Naive thymus-derived CD4-positive, alpha-beta T cell (primary cell): ENCODE measurements at places on chromosomes 5 and 9. TPM values are rescaled to one million over a fixed set of nuclear protein-coding genes. Genes with fewer than 3 reads are reported as not detected.

Gene RNF183
- not detected for total RNA-seq

Gene SH3PXD2B
- total RNA-seq: 0.22 and 0.33 TPM in 2 replicates

Gene TTC16
- 9.5 TPM for total RNA-seq

Gene ADCY2
- not detected for total RNA-seq

Gene CDHR2
- total RNA-seq: 1.0 TPM

Gene IFNB1
- not detected for total RNA-seq

Gene F2RL2
- total RNA-seq: not detected

Gene SGCD
- total RNA-seq: not detected in 2 replicates

Gene INVS
- total RNA-seq: 20.7 TPM

Gene IFT74
- 10.3 TPM for total RNA-seq

Gene DMRT3
- total RNA-seq: not detected

Gene AIF1L
- total RNA-seq: 0.22 TPM

DNA sequence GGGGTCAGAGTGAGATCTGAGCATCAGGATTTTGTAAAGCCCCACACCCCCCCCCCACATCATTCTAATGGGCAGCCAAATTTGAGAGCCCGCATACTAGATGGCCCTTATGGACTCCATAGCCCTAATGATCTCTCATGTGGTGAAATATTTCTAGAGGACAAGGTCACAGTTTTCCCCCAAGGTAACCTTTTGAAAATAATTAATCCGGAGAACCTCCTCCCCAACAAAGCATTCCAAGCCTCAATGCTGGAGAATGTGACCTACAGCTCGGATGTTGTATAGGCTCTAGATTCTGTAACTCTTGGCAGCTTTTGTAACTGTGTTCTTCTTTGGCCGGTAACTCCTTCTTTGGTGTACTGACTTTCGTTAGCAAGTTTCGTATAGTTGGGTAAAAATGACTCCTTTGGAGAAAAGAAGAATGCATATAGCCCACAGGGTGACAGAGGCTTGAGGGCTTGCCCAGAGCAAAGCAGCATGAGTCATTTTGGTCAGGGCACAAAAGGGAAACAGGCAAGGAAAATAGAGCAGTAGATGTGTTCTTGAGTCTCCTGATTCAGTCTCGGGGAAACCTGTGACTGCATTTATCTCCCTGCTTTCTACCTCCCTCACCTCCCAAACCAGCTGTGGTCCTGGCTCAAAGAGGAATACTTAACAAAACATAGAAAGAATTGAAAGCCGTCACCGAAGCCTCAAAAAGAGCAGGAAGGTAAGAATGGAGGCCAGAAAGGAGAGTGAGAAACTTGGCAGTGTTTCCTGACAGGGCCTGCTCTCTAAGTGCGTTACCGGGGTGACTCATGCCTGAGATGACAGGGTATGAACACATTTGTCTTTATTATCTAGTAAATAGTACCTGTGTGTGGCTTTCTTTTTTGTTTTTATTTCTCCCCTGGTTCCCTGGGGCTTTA is 6.6 kb upstream of the XPA start:
- no peaks in the 10 kb centered on the region for H3K36me3 ChIP-seq
- H3K4me3 ChIP-seq: no peak overlapping the region
- DNase-seq: no peak
- H3K27me3 ChIP-seq: no peaks in the 10 kb centered on the region

DNA sequence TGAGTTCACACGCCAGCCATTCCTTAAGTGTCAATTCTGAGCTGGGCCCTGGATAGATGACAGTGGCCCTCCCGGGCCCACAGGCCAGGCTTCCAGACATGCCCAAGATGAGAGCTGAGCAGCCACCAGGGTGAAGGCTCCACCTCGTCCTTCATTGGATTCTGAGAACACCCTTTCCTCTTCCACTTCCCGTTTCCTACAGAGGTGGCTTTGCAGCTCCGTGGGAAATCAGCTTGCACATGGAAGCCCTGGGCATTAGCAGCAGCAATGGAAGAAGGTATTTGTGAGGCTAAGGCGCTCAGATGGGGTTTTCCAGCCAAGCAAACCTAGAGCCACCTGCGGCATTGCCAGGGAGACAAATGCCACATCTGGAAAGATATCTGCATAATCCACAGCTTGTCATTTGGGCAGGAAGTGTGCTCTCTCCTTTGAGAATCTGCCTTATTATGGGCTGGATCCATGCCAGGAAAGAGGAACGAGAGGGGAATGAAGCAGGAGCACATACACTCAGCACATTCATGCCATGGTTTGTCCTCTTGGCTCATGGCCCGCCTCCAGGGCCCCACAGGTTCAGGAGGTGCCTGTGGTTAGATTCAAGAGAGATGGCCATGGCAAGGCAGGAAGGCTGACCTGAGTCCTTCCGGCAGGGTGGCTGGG is 34.1 kb downstream of the CFAP77 start:
- no peak for DNase-seq
- no peaks in the 10 kb centered on the region for H3K27me3 ChIP-seq
- H3K4me3 ChIP-seq: no peak overlapping the region
- H3K4me1 ChIP-seq: no peaks in the 10 kb centered on the region
- no peaks in the 10 kb centered on the region for H3K36me3 ChIP-seq

DNA sequence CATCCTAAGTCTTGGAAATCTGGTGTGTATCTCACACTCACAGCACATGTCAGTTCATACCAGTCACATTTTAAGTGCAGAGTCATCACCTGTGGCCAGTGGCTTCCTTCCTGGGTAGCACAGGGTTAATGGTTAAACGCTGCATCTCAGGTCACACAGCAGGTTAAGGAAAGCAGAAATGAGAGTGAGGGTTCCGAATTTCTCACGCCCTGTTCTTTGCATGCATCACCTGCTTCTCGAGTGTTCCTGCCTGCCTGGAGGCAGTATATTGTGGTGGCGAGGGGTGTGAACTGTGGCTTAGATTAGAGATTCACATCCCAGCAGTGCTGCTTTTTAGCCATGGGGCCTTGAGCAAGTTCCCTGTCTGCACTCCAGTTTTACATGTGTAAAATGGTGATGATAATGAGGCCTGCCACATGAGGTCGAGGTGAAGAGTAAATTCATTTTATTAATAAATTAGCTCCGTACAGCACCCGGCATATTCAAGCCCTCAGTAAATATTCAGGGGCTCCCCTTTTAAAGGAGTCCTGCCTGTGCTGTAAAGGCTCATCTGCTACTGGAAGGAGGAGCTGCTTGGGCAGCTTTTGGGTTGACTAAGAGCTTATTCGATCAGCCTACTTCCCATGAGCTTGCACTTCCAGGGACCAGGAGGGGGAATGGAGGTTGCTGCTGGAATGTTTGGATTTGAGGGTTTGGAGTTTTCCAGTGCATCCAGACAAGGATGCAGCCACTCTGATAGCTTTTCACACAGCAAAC is 61.1 kb upstream of the SAP30L start:
- H3K4me1 ChIP-seq: no peaks in the 10 kb centered on the region
- no peak overlapping the region for H3K27ac ChIP-seq
- H3K36me3 ChIP-seq: no peaks in the 10 kb centered on the region

GRCh38 chr5:53568401-53568800 is 8.0 kb downstream of the NDUFS4 start:
- H3K27me3 ChIP-seq: no peaks in the 10 kb centered on the region
- H3K4me3 ChIP-seq: no peak overlapping the region
- no peak for DNase-seq

DNA sequence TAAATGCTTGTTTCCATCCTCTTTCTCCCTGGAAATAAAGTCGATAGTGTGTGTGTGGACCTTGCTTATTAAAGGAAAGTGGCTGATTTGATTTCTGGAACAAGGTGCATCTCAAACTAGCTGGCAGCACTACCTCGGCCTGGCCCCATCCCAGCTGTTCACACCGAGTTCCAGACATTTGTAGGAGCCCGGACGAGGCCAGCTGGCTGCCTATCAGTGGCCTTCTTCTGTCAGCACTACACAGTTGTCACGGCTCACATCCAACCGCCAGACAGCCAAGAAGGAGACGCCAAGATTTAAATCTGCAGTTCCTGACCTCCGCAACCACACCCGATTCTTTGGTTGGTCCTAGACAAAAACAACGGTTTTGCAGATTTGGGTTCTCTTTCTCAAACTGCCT is 63.6 kb downstream of the PALM2AKAP2 start:
- H3K27ac ChIP-seq: no peak overlapping the region
- no peak overlapping the region for H3K4me3 ChIP-seq
- no peaks in the 10 kb centered on the region for H3K27me3 ChIP-seq
- no peak for DNase-seq

GRCh38 chr5:150750469-150750868 is 8.3 kb downstream of the DCTN4 start:
- DNase-seq: no peak
- H3K4me1 ChIP-seq: no peaks in the 10 kb centered on the region
- H3K4me3 ChIP-seq: no peak overlapping the region
- H3K36me3 ChIP-seq: peaks cover 48% of the 10 kb centered on the region
- no peak overlapping the region for H3K27ac ChIP-seq

- peaks cover 4% of the 10 kb centered on the region for H3K4me1 ChIP-seq
- H3K4me3 ChIP-seq: peak overlapping the region; percentile 22
- DNase-seq: no peak
- H3K27ac ChIP-seq: no peak overlapping the region
- H3K27me3 ChIP-seq: peaks cover 12% of the 10 kb centered on the region
These were observed 14.1 kb downstream of the BTNL9 start for GRCh38 chr5:181054138-181054537.

GRCh38 chr9:250625-251024 is 36.0 kb downstream of the DOCK8 start:
- no peaks in the 10 kb centered on the region for H3K36me3 ChIP-seq
- no peaks in the 10 kb centered on the region for H3K27me3 ChIP-seq
- H3K4me1 ChIP-seq: no peaks in the 10 kb centered on the region
- H3K27ac ChIP-seq: no peak overlapping the region
- H3K4me3 ChIP-seq: no peak overlapping the region

DNA sequence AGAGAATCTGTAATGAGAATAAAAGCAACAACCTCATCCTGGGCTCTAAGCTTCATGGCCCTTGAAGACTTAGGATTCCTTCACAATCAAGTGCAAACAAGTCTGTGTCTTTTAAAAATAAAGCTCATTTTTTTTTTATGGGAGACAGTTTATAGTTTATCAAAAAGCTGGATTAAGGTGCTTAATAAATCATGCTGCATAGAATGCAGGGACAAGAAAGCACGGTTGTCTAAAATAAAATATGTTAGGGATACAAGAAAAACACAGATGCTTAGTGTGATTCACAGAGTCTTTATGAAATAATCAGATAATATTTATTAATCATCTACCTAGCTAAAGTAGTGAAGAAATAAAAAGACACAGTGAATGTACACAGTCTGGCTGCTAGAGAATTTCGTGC is 2045.9 kb upstream of the WWC1 start:
- no peak overlapping the region for H3K27ac ChIP-seq
- H3K27me3 ChIP-seq: no peaks in the 10 kb centered on the region
- no peak for DNase-seq

GRCh38 chr9:37938121-37938891 is 34.4 kb upstream of the SLC25A51 start:
- no peaks in the 10 kb centered on the region for H3K4me1 ChIP-seq
- no peaks in the 10 kb centered on the region for H3K36me3 ChIP-seq
- no peak overlapping the region for H3K27ac ChIP-seq
- no peaks in the 10 kb centered on the region for H3K27me3 ChIP-seq

GRCh38 chr9:22210936-22211335 is 201.8 kb upstream of the CDKN2B start:
- no peaks in the 10 kb centered on the region for H3K36me3 ChIP-seq
- DNase-seq: no peak
- H3K27ac ChIP-seq: no peak overlapping the region
- H3K4me3 ChIP-seq: no peak overlapping the region

DNA sequence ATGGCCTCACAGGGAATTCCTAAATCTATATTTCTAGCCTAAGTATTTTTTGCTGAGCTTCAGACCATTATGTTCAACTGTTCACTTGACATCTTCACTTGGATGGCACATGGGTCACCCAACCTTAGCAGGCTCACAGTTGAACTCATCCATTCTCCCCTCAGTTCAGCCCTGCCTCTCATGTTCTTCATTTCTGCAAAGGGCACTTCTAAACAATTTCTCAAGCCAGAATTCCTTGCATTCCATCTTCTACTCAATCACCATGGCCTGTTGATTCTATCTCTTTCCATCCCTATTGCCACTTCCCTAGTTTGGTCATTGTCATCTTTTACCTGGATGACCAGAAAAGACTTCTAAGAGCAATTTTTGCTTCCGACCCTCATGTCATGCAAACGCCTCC is 7.3 kb upstream of the RGS3 start:
- no peak overlapping the region for H3K4me3 ChIP-seq
- no peak for DNase-seq
- no peaks in the 10 kb centered on the region for H3K4me1 ChIP-seq
- H3K36me3 ChIP-seq: no peaks in the 10 kb centered on the region
- no peaks in the 10 kb centered on the region for H3K27me3 ChIP-seq

- H3K27ac ChIP-seq: no peak overlapping the region
- no peaks in the 10 kb centered on the region for H3K36me3 ChIP-seq
- H3K27me3 ChIP-seq: peaks cover 5% of the 10 kb centered on the region
These were observed 503 bp upstream of the GDNF start for GRCh38 chr5:37840053-37841034.

GRCh38 chr5:142233083-142234032 is 91.5 kb downstream of the SPRY4 start:
- H3K36me3 ChIP-seq: no peaks in the 10 kb centered on the region
- H3K27ac ChIP-seq: no peak overlapping the region
- DNase-seq: no peak
- H3K4me1 ChIP-seq: no peaks in the 10 kb centered on the region

DNA sequence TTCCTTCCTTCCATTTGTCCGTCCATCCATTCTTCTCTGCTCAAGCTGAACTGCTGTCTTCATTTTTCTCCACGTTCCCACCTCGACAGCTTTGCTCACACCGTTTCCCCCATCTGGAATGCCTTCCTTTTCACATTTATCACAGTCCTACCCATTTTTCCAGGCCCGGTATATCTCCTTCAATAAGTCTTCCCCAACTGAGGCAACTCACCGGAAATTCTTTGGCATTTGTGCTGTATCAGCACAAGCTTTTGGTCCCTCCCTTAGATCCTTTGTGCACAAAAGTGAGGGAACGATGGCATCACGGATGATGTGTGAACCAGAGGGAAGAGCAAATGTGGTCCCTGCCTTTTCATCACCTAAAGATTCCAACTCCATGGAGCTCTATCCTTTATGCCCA is 45.6 kb upstream of the INSYN2B start:
- no peak overlapping the region for H3K4me3 ChIP-seq
- no peaks in the 10 kb centered on the region for H3K36me3 ChIP-seq
- no peaks in the 10 kb centered on the region for H3K27me3 ChIP-seq
- H3K4me1 ChIP-seq: no peaks in the 10 kb centered on the region
- DNase-seq: no peak

DNA sequence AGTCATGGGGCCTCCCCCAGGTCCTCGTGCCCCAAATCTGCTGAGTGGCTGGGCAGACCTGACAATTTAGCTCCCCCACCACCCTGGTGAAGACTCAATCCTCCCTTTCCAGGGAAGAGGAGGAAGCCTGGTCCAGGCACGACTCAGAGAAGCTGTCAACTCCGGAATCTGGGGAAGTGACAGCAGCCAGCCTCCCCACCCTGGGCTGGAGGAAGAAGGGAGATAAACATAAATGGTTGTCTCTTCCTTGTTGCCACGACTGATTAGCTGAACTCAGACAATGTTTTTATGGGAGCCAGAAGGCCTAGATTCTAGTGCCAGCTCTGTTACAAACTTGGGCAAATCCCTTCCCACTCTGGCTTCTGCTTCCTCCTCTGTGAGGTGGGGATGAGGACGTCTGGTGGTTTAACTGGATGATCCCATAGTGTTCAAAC is 15.4 kb downstream of the CCDC69 start:
- H3K4me3 ChIP-seq: no peak overlapping the region
- H3K4me1 ChIP-seq: peaks cover 57% of the 10 kb centered on the region
- H3K27ac ChIP-seq: peak overlapping the region; percentile 50
- H3K36me3 ChIP-seq: no peaks in the 10 kb centered on the region
- DNase-seq: no peak
- no peaks in the 10 kb centered on the region for H3K27me3 ChIP-seq
